ENCODE measurements at places on chromosomes 12 and 14.

DNA sequence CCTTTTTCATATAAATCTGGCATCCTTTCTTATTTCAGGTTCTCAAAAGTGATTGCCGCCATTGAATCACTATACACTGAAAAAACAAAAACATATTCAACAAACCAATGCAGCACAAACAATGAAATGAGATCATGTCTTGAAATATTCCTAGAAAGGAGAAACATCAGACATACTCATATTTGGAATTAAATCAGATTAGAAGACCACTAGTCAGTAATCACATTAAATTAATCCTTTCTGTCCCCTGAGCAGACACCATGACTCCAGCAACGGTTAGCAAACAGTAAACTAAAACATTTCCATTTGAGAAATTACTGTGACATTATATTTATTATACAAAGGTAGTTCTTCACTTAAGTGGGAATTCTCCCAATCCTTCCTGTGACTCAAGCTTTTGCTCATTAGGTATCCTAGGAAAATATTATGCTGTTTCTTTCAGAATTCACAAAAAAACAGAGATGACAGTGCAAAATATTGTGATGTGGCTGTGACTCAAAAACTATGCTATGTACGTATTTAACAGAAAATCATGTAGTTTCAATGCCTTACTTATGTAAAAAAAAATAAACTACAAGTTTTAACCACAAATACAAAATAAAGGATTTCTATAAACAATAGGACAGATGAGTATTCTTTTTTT, 29.7 kb downstream of the CPNE8 start:
- no peak for DNase-seq

- DNase-seq, result no peak
These were observed 343.5 kb downstream of the PCNX1 start for GRCh38 chr14:71250791-71251190.

DNA sequence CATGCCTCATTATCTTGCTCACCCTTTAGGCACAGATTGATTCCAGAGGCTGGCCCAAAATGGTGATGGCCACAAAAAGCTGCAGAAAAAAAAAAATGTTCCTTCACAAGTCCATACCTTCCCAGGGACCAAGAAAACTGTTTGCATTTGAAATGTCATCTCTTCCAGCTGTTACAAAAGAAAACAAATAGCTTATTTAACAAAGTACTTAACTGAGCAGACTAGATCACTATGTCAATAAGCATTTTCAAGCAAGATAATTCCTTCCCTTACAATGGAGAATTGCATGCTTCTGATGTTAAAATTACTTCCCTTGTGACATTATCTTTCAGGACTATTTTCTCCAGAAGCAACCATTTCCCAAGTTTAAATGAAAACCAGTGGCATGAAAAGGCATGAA, 377.9 kb upstream of the KITLG start:
- no peak for DNase-seq

GRCh38 chr14:46573498-46573897, 78.1 kb downstream of the RPL10L start:
- DNase-seq, result no peak

- DNase-seq, result no peak
These were observed 17.5 kb downstream of the SSH1 start for GRCh38 chr12:108839890-108840230.

DNA sequence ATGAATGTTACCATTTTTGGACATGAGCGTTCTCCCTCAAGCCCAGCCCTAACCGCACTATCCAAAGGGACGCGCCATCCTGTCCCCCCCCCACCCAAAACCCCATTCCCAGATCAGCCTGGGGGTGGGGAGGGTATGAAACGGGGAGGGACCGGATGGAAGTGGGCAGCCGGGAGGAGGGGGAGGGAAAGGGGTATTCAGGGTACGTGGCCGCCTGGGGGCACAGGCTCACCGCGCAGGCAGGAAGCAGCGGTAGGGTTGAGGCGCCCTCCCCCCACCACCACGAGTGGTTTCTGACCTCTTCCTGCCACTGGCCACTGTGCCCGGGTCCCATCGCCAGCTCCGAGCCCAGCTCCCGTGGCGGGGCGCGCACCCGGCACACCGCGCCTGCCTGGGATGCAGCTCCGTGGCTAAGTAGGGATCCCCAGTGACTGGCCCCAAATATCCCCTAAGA, 1.4 kb downstream of the ACTN1 start:
- DNase-seq, result no peak

DNA sequence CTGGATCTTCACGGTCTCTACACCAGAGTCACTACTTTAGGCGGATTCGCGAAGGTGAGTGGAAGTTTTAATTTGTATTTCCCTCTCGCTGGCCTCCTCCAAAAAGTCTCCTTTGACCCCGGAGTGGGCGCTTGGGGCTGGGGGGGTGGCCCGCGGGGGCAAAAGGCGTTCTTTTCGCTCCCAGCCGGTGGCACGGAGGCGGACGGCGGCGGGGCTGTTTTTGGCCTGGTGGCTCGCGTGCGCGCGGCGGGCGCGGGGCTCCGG, 510 bp downstream of the ARID2 start:
- DNase-seq, result peak; percentile 23

- DNase-seq, result no peak
These were observed 239.2 kb downstream of the CACNA1C start for GRCh38 chr12:2291947-2292346.

GRCh38 chr14:100147691-100148464, 11.6 kb downstream of the DEGS2 start:
- DNase-seq, result no peak

DNA sequence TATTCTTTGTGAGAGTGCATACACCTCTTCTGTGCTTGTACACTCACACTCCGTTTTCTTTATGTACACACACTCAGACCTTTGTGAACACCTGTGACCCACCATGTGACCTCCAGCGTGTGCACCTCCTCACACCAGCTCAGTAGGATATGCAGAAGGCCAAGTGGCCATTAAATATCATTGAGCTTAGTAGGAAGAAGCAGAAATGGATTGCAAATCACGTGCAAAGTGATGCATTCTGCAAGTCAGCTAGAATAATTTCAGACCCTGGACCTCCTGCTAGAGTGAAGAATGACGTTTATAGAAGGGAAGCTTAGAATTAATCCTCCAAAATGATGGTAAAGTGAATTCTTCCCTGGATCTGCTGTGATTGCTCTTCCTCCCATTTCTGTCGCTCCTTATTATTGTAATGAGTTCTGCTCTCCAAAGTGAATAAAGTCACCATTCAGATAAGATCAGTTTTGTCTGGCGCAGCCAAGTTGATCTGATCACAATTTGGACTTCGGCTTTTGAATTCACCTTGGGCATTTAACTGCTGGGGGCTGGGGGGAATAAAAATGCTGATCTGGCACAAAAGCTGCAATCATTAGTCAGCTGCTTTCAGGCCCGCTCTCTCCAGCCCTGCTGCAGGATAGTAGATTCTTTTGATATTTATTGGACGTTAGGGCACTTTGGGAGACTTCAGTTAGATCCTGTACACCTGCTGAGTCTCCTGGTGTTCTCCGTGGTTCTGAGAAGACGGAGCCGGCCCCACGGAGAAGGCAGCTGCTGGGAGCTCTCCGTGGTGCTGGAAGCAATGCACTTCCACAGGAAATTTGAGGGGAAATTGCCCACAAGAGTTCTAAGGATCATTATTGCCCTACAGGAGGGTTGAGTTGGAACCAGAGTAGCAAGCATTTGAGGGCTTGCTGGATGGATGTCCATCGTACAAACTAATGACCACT, 12.4 kb upstream of the NRXN3 start:
- DNase-seq, result no peak

DNA sequence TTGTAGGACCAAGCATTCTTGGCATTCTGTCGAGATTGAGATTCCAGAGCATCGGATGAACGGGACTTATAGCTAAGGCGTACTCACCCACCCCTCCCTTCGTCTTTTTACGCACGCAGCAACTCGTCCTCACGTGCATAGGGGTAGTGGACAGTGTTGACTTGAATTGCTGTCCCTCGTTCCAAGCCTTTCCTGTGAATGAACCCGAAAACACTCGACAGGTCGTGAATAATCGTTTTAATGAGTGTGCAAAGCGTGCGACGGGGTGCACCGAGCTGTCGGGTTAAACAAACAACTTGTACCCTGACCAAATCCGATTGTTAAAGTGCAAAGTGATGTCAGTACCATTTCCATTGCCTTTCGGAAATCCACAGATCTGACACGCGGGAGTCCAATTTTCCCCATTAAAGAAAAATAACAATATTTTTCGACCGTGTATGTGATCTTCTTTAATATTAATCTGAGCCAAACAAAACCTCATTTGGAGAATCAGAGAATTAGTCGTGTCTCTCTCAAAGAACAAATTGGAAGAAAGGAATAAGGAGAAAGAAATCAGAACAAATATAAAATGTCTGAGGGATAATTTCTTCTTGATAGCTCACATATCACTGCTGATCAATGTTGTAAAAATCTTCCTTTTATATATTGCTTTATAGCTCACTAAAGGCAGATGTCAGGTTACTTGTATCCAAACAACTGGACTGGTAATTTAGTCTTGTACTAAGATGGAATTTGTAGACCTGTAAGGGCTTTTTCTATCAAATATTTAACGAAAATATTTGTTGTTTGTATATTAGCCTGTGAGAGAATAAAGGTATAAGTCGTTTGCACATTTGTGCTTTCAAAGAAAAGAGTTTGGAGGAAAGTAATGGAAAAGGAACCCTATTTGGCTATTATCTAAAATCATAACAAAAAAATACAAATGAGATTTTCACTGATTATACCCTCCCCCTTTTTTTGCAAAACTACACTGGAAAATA, 11.8 kb downstream of the FOXG1 start:
- no peak for DNase-seq

- no peak for DNase-seq
These were observed 427.2 kb downstream of the TRHDE start for GRCh38 chr12:72699362-72699761.

GRCh38 chr12:48750215-48750614, 33.7 kb upstream of the CCNT1 start:
- no peak for DNase-seq

DNA sequence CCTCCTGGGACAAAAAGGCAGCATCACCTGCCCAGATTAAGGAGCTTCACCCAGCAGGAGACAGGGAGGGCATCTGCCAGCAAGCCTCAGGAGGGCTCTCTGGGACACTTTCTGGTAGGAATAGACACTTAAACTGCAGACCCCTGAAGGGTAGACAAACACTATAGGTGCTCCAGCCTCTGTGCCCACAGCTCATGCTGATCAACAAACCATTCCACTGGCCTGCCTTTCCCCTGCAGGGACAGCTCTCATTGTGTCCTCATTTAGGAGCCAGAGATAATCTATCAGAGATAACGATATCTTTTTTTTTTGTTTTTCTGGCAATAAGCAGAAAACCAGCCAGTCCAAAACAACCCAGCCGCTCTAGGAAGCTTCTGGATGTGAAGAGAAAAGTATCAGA, 251.8 kb upstream of the CCDC196 start:
- no peak for DNase-seq

DNA sequence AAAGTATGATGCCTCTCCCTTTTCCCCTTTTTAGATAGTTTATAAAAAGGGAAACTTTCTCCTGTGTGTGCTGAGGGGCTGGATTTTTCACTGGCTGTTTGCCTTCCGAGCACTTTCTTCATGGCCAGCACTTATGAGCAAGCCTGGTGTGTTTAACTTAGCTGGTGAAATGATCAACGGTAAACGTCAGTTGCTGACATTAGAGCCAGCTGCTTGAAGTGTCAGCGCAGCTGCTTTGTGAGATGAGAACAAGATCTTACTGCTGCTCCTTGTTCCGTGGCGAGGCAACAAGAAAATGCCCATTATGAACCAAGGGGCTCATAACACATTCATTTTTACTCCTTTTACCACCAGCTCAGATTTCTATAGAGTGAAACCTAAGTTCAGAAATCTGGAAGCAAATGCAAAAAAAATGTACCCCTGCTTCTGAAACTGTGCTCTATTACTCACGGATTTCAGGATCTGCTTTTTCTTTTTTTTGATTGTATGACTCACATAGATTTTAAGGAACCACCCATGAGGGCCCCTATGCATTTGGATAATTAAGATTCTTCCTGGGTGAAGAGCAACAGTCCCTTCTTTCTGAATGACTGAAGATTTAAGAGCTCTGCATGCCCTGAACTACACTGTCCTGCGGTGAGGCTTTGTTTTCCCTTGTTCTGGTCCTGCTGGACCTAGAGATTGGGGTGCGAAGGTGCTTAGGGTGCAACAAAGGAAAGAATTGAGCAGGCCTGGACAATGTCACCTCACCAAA, 74.3 kb upstream of the CPM start:
- DNase-seq, result no peak

DNA sequence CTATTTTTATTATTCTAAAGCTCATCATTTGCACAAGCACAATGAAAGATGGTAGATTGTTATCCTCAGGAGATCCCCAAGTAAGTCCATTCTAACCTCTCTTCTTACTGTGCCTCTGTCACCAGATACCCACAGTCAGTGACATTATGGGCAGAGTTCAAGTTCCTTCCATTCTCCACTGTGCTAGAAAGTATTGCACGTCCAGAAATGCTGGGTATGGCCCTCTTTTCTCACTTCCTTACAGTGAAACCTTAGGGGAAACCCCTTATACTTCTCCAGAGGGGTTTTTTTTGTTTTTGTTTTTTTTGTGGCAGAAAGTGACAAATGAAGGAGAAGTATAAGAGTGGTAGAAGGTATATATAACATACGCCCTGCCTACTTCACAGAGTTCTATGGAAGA, 102.9 kb downstream of the DIO2 start:
- DNase-seq, result no peak

GRCh38 chr14:100955201-100955600, 51.7 kb upstream of the RTL1 start:
- DNase-seq, result no peak

DNA sequence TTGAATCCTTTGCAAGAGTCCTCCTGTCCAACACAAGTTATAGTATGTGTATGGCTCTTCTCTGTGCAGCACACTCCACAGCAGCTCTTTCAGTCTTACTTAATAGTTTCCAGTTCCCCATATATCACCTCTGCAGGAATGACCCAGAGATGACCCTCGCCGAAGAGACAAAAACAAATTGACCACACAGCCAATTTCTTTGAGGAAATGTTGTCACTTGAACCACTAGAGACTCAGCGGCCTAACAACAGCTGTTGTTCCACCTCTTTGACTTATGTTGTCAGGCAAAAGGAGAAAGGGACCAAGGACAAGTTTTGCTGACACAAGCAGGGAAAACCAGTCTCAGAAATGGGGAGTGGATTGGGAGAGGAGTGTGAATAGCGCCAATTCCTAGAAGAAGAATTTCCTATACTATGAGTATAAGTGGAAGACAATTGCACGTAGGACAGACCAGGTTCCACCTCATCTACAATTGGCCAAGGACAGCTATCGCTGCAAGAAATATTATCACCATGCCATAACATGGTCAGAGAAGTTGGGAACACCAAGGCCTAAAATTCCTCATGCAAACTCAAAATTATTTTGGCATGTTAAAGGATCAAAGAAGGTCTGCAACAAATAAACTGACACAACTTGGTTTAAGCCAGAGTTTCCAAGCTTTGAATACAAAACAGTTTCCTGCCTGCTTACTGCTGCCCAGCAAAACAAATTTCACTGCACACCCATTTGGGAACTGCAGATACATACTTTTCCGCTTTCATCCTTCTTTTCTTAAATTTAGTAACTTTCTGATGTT, 41.7 kb upstream of the ITPR2 start:
- no peak for DNase-seq

- no peak for DNase-seq
These were observed 8.9 kb upstream of the FOXN3 start for GRCh38 chr14:89425931-89426330.

- DNase-seq, result no peak
These were observed 86.5 kb upstream of the RIN3 start for GRCh38 chr14:92427096-92427495.

GRCh38 chr14:77950371-77951063, 150.6 kb downstream of the ADCK1 start:
- DNase-seq, result no peak

GRCh38 chr12:44647917-44648690, 228.0 kb downstream of the NELL2 start:
- DNase-seq, result no peak

All from stimulated activated CD8-positive, alpha-beta memory T cell treated with anti-CD3 and anti-CD28 coated beads, Interleukin-15, amount 100 ng/mL, for 4 hours (primary cell).